ENCODE measurements at places on chromosomes 13 and 19.

DNA sequence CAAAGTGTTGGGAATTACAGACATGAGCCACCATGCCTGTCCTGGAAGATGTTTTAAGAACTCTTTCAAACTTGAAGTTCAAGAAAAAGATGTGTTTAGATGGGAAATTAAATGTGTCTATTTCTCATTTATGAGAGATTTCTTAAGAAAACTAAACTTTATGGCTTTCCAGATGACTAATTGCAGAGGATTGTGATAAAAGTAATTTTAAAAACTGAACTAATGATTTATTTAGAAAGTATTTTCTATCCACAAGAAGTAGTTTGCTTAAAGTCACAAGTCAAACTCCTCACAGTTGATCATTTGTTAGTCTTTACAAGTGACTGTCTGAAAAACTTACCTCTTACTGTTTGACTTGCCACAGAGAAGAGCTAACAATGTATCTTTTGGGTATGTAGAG is 89.6 kb upstream of the SPRY2 start:
- DNase-seq, result no peak

- DNase-seq, result no peak
These were observed 569.9 kb downstream of the UQCRFS1 start for GRCh38 chr19:28642787-28643683.

DNA sequence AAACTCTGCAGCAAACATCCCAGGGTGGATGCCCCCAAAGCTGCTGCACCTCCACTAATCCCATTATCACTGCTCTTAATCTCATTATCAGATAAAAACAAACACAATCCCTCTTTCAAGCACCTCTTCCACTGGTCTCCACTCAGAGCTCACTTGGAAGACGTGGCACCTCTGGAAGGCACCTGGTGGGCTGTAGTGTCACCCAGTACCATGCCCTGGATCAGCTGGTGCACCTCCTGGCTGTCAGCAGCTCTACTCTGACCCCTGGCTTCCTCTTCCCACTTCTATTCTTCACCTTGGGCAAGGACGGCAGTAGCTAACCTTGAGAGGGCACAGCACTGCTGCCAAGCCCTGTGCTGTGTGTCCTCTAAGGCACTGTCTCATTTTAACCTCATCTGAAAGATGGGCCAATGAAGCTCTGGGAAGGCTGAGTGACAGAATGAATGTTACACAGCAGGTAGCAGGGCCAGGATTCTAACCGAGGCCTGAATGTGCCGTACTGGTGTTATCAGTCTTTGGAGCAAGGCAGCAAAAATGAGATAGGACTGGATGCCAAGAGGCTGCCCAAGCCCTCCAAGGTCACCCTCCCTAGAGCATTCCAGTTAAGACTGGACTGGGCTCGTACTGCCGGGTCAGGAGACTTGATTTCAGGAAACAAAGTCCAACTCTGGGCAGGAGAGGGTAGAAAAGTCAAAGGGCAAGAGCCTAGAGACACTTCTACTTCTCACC is 7.4 kb downstream of the BRD4 start:
- no peak for DNase-seq

DNA sequence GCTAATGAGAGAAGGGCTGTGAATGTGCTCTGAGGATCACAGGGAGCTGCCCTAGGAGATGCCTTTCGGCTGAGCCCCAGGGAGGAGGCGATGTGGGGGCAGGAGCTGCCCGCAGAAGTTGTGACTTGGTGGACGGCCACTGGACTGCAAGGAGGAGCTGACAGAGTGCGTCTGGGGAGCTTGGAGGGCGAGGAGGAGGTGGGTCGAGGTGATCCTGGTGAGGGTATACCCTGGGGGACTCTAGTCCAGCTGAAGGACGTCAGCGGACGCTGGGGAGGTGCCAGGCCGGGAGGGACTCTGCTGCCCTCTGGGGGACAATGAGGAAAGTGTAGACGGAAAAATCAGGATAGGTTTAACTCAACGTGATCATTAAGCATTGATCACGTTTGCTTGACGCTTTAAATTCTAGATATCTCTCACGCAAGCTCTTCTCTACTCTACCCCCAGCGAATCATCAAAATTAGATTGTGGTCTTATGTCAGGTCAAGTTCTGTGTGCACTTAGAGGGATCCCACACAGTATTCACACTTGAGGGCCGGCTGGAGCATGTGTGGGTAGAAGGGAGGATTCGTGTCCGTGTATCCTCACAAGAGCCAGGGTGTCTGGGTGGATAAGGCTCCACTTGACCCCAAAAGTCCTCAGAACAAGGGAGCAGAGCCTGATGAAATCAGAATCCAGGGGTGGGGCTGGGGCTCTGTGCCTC is 3.3 kb upstream of the CEACAM7 start:
- DNase-seq, result peak; percentile 77

DNA sequence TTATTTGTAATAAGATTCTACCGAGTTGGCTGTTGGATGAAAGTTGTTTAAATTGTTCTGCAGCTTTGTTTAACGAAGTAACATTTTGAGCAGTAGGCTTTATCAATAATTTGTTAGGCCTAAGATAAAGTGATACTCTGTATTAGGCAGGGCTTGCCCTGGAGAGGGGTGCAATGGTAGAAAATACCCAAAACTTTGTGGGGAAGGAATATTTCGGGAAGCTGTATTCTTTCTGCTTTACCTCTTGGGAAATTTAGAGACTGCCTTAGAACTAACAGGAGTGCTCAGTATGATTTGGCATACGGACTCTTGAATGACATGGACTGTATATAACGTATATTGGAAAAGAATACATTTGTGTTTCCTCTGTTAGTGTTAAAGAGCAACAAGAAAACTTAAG is 2.5 kb downstream of the PDS5B start:
- DNase-seq, result no peak

- DNase-seq, result no peak
These were observed 67.3 kb downstream of the ATP11A start for GRCh38 chr13:112756967-112757758.

- no peak for DNase-seq
These were observed 24.9 kb upstream of the PIK3R2 start for GRCh38 chr19:18128044-18128443.

DNA sequence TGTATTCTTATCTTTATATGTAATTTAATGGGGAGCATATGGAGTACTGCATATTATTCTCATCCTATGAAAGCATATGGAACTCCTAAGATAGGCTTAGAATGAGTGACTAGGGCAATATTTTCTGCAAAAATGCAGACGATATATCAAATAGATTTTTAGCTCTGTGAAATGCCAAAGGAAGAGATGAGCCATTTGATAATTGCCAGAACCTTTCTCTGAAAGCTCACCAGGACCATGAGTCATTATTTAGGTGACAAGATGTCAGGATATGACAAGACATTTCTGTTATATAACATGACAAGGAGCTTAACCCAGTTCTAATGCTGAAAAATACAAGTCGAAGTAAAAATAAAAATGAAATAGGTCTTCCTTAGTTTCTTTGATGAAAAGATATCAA is 145.0 kb downstream of the SLITRK6 start:
- no peak for DNase-seq

GRCh38 chr19:5036698-5037563 is 68.0 kb downstream of the KDM4B start:
- DNase-seq, result no peak
